ENCODE measurements at places on chromosomes 7 and 10.

- DNase-seq, result no peak
These were observed 94.3 kb downstream of the ZEB1 start for GRCh38 chr10:31413325-31413724.

GRCh38 chr10:96374004-96374403 lies 15.2 kb upstream of the OPALIN start:
- no peak for DNase-seq

DNA sequence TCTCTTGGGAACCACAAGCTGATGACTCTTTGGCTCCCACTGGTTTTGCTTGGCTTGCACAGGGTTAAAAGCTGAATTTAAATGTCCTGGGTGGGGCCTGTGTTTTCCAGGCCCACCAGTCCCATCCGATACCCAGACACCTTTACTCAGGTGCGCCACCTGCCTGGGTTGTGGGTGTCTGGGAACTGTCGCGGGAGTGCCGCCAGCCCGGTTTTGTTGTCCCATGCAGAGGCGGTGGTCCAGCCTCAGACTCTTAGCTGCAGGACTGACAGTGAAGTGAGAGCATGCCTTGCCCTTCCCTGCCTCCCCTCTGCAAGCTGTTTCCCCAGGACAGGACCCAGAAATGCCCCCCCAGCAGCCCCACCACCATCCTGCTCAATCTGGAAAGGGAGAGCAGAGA lies 255.6 kb upstream of the ZNF32 start:
- no peak for DNase-seq

DNA sequence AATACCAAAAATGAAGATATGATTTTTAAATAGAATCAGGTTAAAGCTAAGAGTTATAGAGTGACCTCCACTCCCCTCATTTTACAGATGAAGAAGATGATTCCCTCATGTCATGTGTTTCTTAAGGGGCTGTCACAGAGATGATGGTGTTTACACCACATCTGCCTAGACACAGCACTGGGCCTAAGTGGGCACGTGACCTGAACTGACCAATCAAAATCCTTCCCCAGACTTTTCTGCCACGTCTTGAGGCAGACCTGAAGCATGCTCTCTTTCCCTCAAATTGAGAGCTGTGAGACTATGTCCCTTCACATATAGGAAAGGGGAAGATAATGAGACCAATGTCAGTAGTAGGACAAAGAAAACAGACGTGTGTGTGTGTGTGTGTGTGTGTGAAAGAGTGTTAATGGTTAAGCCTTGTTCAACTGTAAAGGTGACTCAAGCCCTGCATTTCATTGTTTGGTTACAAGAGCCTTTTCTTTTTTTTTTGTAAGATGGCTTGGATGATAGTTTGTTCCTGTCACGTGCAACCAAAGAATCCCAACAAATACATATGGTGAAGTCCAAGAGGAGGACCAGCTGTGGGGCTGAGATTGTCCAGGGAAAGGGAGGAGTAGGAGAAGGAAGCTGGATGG lies 172.8 kb upstream of the AOAH start:
- no peak for DNase-seq

DNA sequence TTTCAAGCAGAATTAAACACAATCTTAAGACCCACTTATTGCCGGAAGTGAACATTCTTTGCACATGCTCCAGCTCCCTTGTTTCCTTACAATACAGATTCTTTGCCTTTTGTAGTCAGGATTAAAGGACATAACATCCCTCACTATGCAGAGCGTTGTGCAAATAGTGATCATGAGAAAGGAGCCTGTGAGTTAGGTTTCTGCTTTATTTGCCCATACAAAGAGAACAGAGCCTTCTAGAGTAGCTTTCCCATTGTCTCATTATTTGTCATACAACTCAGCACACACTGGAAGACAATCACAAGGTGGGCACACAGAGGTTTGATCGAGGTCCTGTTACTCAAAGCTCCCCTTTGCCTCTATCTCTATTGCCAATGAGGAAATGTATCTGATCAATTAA lies 48.2 kb upstream of the WDR11 start:
- no peak for DNase-seq

DNA sequence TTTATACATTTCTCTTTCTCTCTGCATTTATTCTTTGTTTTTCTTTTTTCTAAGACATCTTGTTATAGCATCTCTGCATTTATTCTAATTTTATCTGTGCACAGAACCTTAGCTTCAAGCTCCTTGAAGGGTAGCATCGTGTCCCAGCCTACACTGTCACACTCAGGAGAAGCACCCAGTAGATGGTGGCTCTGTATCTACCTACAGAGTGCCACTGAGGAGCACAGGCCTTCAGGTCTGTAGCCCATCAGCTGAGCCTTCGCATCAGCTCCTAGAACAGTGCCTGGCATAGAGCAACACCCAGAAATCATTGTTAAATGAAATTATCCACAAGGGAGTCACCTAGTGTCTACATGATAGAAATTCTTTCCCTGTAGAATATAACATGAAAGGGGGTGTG lies 203.0 kb upstream of the KLF14 start:
- no peak for DNase-seq

DNA sequence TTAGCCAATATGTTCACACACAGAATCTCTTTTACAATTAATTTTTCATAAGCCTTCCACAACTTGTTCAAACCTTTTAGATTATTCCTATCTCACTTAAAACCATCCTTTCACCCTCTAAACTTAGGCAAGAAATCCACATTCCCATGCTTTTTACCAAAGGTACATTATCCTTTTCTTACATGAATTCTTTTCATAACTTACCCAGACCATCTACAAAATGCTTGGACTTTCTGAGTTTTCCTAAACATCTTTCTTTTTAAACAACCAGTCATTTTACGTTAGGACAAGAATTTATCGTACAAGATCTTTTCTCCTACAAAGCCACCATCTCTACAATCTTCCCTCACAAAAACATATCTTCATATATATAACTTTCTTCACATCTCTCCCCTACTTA lies 18.8 kb upstream of the GARS1 start:
- DNase-seq, result no peak

DNA sequence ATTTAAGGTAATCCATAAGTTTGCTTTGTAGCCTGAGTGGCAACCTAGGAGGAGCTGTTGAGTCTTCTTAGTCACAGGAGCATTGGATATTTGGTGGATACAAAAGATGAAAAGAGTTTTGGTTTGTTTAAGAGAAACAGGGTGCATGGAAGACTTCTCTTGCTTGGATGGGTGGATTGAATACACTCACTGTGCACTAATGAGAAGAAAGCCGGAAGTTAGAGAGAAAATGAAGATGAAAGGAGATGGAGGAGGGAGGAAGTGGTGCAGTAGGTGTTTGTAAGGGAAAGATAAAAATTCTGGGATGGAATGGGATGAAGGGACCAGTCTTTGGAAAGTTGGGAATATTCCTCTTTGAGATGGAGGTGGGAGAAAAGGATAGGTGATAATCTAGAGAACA lies 7.7 kb downstream of the MDFIC start:
- DNase-seq, result no peak

DNA sequence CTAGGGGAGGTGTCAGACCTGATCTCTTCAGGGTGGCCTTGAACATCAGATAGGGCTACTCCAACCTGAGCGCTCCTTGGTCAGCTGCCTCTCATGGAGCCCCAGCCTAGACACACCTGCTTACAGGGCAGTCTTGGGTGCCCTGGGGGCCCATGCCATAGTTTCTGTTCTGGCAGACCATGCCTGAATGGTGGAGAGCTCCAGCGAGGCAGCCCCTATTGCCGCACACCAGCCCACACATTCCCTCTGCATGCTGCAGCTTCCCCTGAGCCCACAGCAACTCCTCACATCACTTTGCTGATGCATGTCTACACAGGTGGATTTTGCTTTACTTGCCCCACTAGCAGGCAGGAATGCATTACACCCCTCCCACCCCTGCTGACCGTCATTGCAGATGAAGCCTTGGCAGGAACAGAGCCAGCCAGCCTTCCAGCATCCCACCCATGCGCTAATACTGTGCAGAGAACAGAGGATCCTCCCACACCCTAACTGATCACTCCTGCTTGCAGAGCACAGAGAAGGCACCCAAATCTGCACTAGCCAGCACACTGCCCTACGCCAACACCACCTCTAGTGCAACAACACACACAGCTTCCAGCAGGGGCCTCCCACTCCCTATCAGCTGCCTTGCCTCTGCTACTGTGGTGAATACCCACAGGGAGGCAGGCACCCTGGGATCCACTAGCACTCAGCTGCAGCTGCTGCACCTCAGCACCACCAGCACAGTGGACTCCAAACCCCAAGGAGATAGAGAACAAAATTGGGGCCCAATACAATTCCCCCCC lies 43.0 kb upstream of the GRM3 start:
- DNase-seq, result no peak

DNA sequence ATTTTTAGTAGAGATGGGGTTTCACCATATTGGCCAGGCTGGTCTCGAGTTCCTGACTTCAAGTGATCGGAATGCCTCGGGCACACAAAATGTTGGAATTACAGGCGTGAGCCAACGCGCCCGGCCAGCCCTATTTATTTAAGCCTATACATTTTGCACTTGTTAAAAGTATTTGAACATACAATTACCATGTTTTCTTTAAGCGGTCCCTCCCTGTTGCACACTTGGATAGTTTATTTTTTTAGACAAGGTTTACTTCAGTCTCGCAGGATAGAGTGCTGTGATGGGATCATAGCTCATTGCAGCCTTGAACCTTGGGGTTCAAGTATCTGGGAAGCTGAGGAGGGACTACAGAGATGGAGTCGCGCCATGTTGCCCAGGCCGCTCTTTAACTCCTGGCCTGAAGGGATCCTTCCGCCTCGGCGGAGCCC lies 35.7 kb upstream of the SRRM3 start:
- no peak for DNase-seq

DNA sequence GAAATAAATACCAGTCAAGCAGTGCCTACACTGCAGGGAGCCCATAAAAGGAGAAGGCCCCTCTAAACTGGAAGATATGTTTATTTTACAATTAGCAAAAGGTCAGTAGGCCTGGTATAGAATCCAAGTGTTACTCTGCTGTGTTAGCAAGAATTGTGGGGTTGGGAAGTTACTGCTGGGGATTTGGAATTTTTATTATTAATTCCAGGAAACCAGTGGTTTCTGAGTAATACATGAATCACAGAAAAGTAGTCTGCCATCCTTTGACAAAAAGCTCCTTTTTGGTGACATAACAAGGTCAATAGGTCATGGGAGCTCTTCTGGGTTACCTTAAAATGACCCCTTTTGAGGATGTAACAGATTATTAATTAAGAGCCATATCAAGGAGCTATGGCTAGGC lies 67.4 kb downstream of the ZNF92 start:
- no peak for DNase-seq

GRCh38 chr7:38978491-38978890 lies 782 bp downstream of the POU6F2 start:
- no peak for DNase-seq

GRCh38 chr7:26090927-26091519 lies 61.0 kb upstream of the NFE2L3 start:
- peak; percentile 61 for DNase-seq

DNA sequence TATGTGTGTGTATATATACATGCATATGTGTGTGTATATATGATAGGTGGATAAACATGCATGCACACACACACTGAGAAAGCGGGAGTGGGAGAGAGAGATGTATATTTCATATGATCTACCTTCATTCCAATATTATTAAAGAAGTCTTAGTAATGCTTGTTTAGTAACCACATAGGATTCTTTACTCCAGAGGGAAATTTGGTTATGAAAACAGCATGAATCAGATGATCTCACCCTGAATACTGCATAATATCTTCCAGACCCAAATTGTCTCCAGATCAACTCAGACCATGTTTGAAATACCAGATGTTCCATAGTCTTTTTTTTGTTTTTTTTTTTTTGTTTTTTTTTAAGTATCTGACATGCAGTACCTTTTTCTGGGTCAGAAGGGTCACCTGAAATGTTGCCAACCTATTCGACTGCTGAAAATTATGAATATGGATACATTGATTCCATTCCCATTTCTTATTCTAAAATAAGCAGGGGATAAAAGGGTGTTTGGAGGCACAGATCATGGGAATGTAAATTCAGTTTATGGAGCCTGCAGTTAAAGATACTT lies 17.4 kb downstream of the TES start:
- DNase-seq, result no peak

DNA sequence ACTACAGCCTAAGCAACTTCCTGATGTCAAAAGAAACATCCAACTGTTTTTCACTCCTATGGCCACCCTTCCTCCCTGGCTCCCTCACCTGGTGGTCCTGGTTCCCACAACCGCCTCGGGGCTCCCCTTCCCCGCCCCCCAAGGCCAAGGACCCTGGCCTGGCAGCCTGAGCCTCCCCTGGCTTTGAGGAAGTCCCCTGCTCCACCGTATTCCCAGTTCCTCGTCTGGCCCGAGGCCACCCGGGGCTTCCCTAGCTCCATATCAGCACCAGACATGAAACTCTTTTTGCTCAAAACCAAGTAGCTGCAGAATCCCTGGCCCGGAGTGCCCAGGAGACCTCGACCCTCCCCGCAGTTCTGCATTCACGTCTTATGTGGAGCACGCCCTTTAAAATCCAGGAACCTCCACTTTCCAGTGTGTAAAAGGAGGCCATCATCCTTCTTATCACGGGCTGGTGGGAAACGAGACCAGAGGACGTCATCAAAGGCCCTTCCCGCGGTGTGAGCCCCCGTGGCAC lies 82.9 kb downstream of the PRKAG2 start:
- DNase-seq, result no peak

GRCh38 chr7:26860361-26860760 lies 4.0 kb downstream of the SKAP2 start:
- no peak for DNase-seq
